Stimulated activated CD8-positive, alpha-beta memory T cell treated with anti-CD3 and anti-CD28 coated beads, Interleukin-4, amount 100 ng/mL, for 1 hour (primary cell): ENCODE measurements at places on chromosomes 1 and 21.

DNA sequence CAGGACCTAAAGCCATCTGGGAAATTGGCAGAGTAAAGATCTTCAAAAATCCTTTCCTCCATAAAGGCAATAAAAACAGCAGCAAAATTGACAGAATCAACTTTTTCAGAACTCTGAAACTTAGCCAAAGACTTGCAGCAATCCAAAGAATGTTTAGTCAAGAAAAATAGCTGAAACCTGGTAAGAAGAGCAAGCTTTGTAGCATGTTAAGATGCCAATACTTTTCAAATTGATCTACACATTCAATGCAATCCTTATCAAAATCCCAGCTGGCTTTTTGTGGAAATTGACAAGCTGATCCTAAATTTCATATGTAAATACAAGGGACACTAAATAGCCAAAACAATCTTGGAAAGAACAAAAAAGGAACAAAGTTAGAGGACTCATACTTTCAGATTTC lies 23.8 kb upstream of the FAM163A start:
- DNase-seq, result no peak

GRCh38 chr1:27590917-27591508 lies 12.9 kb downstream of the AHDC1 start:
- DNase-seq, result no peak

GRCh38 chr1:153612111-153612754 lies 704 bp downstream of the S100A16 start:
- DNase-seq, result no peak

DNA sequence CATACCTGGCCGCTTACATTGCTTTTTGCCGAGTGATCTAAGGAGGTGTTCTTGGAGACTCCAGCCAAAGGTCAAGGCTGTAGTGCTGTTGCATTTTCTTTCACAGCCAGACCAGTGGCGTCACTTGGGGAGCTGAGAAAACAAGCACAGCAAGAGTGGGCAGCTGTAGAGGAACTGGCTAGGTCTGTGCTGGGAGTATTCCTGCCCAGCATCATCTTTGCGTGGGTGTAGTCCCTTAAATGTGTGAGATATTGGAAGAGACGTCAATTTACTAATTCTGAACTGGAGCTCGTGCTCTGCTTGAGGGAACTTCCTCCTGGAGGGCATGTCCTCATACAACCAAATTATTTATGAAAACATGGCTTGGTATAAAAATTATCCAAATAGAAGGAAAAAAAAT lies 10.2 kb downstream of the UBIAD1 start:
- DNase-seq, result no peak

- DNase-seq, result no peak
These were observed 27.6 kb downstream of the CYP2J2 start for GRCh38 chr1:59898927-59899326.

GRCh38 chr1:9494936-9495758 lies 44.1 kb upstream of the SLC25A33 start:
- peak; percentile 14 for DNase-seq

- DNase-seq, result no peak
These were observed 9.9 kb downstream of the KCNJ15 start for GRCh38 chr21:38266732-38267131.

- DNase-seq, result no peak
These were observed 8.2 kb downstream of the ERI3 start for GRCh38 chr1:44346878-44347277.

GRCh38 chr1:113797472-113797871 lies 14.8 kb downstream of the RSBN1 start:
- no peak for DNase-seq

DNA sequence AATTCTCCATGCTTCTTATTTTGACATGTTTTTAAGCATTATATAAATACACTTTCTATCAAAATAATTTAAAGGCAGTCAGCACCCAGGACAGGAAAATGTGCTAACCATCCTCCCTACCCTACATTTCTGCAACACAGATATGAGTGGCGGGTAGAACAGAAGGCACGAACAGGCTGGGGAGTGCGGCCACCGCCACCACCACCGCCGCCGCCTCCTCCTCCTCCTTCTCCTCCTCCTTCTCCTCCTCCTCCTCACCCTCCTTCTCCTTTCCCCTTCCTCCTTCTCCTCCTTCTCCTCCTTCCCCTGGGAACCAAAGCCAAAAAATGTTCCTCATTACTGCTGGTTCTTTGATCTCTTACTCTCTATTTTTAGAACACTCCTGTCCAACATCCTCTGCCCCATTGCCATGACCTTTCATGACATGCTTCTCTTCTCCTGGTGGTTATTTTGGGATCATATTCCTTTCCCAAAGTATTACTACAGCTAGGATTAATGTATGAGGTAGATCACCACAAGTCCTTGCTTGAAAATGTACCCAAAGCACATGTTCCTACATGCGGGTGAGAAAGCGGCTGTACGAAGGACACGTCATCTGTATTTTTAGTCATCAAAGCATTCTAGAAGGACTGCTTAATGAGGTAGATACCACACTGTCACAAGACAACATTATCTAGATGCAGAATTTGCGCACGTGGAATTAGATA lies 24.5 kb upstream of the CCN1 start:
- no peak for DNase-seq

DNA sequence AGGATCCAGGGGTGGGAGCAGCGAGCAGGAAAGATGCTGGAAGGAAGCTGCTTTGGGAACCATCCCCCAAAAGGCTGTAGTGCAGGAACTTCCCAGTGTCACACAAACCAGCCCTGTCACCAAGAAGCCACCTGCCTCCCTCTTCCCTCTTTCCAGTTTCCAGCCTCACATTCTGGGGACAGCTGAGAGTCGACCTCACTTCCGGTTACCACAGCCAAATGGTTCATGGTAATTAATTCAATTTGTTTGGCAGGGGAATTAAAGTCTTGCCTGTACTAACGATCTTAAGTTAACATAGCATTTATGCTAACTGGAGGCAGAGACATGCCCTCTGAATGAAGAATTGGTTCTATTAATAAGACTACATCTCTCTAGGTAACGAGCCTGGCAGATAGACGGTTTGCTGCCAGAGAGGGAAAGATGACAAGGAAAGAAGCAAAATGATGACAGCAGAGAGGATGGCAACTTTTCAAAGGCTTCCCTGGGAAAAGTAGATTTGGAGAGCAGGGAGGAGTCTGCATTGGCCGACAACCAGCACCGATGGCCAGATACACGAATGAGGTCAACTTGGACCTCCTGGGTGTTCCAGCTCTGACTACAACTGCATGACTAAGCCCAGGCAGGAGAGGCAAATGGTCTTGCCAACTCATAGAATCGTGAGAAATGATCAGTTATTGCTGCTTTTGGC lies 64.1 kb downstream of the TMCO4 start:
- no peak for DNase-seq

GRCh38 chr21:43701936-43702784 lies 16.8 kb upstream of the PDXK start:
- no peak for DNase-seq

GRCh38 chr1:37515185-37516034 lies 844 bp upstream of the MEAF6 start:
- DNase-seq, result no peak

DNA sequence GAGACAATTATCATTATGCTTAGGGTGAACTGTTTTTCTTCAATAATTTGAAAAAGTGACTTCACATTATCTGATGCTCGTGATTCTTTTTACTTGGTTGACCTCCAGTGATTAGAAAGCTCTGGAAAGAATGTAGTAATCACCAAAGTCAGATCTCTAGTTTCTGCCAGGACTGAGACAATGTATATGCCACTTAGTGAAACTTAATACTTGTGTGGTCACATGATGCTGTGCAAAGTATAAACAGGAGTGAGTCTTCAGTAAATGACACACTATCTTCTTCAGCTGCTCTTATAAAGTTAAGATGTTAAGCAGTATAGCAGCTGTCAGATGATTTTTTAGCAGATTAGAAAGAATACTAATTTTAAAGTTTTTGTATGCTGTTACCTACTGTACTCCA lies 17.2 kb downstream of the VCAM1 start:
- no peak for DNase-seq

GRCh38 chr1:173508541-173508940 lies 31.4 kb downstream of the PRDX6 start:
- DNase-seq, result no peak

GRCh38 chr1:193318347-193318746 lies 131.9 kb upstream of the B3GALT2 start:
- DNase-seq, result no peak

DNA sequence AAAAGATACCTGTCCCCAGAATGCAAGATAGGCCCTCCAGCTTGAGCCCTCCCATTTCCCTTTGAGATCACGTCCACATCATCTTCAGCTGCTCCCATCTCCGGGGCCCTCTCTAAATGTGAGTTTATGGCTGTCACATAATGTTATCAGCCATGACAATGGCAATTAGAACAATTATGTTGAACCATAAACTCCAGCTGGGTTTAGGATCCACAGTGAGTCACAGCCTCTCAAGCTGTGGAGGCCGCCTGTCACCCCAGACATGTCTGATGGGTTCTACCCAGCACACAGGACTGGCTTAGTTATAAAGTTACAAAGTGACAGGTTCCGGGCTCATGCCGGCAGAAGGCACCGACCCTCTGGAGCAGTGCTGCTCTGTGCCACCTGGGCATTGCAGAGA lies 597.3 kb downstream of the PTPRU start:
- DNase-seq, result no peak

DNA sequence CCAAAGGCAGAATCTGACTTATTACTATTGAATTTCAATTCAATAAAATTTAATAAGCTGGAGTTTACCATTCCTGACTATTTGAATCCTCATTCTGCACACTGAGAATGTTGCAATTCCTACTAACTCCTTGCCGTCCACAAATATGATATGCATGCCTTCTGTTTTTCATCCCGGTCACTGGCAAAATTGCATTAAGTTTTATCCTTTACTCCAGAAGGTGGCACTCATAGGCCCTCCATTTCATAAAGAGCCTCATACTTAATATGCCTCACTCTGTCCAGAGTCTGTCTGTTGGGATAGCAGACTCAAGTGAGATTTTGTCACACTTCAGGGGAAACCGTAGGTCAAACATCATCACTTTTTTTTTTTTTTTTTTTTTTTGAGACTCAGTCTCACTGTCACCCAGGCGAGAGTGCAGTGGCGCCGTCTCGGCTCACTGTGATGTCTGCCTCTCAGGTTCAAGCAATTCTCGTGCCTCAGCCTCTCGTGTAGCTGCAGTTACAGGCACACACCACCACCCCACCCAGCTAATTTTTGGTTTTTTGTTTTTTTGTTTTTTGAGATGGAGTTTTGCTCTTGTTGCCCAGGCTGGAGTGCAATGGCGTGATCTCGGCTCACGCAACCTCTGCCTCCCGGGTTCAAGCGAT lies 27.3 kb downstream of the F11R start:
- no peak for DNase-seq

DNA sequence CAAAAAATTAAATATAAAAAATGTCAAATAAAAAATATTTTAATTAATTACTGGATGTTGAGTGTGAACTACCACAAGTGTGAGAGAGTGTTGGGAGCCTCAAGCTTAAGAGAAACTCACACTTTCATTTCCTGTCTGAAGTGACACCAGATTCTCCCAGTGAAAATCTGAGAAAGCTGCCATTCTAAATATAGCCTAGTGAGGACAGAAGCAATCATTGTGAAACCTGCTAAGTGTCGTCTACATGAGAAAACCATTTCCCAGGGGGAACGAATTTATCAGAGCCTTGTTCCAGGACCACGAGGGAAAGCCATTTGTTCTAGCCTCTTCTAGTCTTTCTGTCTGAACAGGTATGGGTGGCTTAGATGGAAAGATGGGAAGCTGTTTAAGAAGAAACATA lies 329.3 kb upstream of the PRMT6 start:
- no peak for DNase-seq

GRCh38 chr1:80769208-80769750 lies 1031.5 kb upstream of the ADGRL2 start:
- DNase-seq, result no peak

GRCh38 chr1:167158111-167158812 lies 62.4 kb upstream of the POU2F1 start:
- no peak for DNase-seq

- DNase-seq, result no peak
These were observed 638 bp upstream of the OLIG2 start for GRCh38 chr21:33025106-33025488.

- DNase-seq, result no peak
These were observed 444.7 kb upstream of the VAMP3 start for GRCh38 chr1:7326366-7326765.

- no peak for DNase-seq
These were observed 7.4 kb downstream of the GPR137B start for GRCh38 chr1:236149696-236150228.

- DNase-seq, result no peak
These were observed 281.9 kb upstream of the ADAMTS5 start for GRCh38 chr21:27248814-27249213.

GRCh38 chr1:40662151-40662550 lies 3.3 kb downstream of the RIMS3 start:
- DNase-seq, result no peak

- no peak for DNase-seq
These were observed 9.2 kb upstream of the BEND5 start for GRCh38 chr1:48785869-48786268.

DNA sequence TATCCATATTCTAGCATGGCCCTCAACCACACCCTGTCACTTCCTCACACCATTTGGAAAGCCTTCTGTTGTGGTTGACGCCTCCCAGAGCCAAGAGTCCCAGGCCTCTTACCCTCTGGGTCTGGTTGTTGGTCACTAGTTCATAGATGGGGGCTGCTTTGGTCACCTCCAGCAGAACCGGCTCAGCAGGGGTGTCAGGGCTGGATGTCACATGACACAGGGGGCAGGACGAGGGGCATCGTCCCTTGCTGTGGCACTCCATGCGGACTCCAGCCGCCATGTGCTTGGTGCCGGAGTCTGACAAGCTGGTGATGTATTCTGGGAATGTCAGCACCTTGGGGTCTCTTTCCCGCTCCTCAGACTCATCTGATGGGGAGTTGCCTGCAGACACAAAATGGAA lies 270.1 kb downstream of the ASTN1 start:
- DNase-seq, result no peak

DNA sequence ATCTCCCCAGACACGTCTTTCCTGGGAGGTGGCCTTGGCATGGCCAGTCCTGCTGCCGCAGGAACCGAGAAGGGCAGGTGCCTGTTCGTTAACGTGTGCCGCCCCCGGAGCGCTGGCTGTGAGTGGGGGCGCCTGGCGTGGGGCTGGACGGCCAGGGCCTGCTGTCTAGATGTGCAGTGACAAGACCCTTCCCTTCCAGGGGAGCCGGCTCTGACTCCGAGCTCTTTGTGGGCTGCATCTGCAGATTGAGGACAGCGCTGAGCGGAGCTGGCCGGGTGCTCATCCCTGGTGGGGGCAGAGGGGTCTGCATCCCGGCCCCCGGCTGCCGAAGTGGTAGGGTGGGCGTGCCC lies 13.0 kb downstream of the COL18A1 start:
- no peak for DNase-seq

GRCh38 chr21:34270411-34270810 lies 93.4 kb upstream of the KCNE2 start:
- no peak for DNase-seq

DNA sequence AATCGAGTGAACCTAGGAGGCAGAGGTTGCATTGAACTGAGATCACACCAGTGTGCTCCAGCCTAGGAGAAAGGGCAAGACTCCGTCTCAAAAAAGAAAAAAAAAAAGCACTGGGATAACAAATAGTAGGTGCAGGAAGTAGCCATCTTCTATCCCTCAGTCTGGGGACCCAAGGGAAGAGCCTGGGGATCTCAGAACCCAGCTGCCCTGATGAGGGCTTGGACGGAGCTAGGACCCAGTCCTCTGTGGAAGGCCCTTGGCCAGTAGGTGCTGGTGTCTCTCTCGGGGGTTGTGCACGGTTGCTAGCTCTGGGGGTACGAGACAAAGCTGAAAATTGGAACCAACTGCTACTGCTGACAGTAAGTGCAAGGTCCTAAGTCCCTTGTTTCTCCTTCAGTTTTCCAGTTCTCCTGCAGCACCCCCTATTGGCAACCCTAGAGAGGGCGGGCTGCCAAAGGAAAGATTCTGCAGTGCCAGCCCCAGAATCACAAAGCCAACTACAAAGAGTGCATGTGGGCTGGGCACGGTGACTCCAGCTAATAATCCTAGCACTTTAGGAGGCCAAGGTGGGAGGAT lies 57.6 kb upstream of the KIF1B start:
- no peak for DNase-seq
